Activated CD8-positive, alpha-beta T cell treated with anti-CD3 and anti-CD28 coated beads, Interleukin-2, amount 10 ng/mL, durations not matched to agents 7 days and 5 days (primary cell): ENCODE measurements at places on chromosomes 12 and 14. TPM values are rescaled to one million over a fixed set of nuclear protein-coding genes. Genes with fewer than 3 reads are reported as not detected.

SDR9C7 gene
- total RNA-seq: not detected

SRRM4 gene
- total RNA-seq: not detected

PIWIL1 gene
- not detected for total RNA-seq

GARIN6 gene
- total RNA-seq: not detected

GDF3 gene
- total RNA-seq: not detected

TMPRSS12 gene
- total RNA-seq: not detected

EML5 gene
- total RNA-seq: 2.1 TPM

GALNT8 gene
- 0.76 TPM for total RNA-seq

AGAP2 gene
- 72.5 TPM for total RNA-seq

GRCh38 chr14:48970943-48971342, 615.2 kb downstream of the RPS29 start:
- H3K4me3 ChIP-seq: no peak overlapping the region
- H3K36me3 ChIP-seq: no peaks in the 10 kb centered on the region
- no peaks in the 10 kb centered on the region for H3K4me1 ChIP-seq

DNA sequence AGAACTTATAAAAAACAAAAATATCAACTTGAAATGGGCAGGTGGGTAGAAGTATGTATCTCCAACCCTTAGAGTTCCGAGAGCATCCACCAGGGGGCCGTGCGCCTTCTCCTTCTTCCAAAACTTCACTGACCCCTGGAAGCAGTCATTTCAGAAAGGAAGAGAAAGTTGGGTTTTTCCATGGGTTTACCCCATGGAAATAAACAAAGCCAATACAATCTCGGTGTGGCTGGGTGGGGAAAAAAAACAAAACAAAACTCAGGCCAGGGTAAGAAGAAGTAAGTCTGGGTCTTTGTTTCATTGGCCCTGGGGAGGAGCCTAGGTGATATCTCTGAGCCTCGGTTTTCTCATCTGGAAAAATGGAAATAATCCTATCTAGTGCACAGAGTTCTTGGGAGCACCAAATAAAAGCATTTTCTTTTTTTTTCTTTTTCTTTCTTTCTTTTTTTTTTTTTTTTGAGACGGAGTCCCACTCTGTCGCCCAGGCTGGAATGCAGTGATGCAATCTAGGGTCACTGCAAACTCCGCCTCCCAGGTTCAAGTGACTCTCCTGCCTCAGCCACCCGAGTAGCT, 33.6 kb upstream of the HNF1A start:
- peaks cover 3% of the 10 kb centered on the region for H3K4me1 ChIP-seq
- H3K36me3 ChIP-seq: no peaks in the 10 kb centered on the region
- H3K4me3 ChIP-seq: no peak overlapping the region
- peak; percentile 73 for DNase-seq

- no peaks in the 10 kb centered on the region for H3K36me3 ChIP-seq
- peaks cover 15% of the 10 kb centered on the region for H3K4me1 ChIP-seq
- H3K4me3 ChIP-seq: no peak overlapping the region
- DNase-seq: no peak
Measured at GRCh38 chr12:54437697-54438096, 18.6 kb upstream of the ITGA5 start.

DNA sequence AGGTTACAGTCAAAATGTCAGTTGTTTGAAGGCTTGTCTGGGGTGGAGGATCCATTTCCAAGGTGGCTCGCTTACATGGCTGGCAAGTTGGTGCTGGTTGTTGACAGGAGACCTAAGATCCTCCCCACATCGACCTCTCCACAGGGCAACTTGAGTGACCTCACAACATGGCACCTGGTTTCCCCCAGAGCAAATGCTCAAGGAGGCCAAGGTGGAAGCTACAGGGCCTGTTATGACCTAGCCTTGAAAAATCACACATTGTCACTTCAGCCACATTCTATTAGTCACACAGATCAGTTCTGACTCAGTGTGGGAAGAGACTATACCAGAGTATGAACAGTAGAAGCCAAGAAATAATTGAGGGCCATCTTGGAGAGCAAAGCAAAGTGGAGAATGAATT, 11.3 kb upstream of the GNG2 start:
- H3K36me3 ChIP-seq: peaks cover 33% of the 10 kb centered on the region
- peaks cover 80% of the 10 kb centered on the region for H3K4me1 ChIP-seq
- H3K27ac ChIP-seq: peak overlapping the region; percentile 98

DNA sequence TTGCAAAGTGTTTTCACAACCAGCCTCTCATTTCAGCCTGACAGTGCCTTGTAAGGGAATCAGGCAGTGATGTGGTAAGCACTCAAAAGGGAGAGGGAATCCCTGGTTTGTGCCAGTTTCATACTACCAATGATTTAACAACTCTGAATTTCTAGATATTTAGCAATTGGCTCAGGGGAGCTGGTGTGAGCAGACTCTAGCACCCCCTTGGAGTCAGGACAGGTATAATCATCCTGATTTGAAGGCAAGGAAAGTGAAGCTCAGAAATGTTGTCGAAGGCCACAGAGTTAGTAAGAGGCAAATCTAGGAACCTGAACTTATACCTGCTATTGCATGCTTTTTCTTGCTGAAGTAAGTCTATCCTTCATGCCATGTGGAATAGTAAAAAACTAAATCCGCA, 63.1 kb upstream of the DACT1 start:
- H3K27ac ChIP-seq: no peak overlapping the region
- no peaks in the 10 kb centered on the region for H3K27me3 ChIP-seq
- H3K36me3 ChIP-seq: no peaks in the 10 kb centered on the region
- DNase-seq: no peak
- no peak overlapping the region for H3K4me3 ChIP-seq

DNA sequence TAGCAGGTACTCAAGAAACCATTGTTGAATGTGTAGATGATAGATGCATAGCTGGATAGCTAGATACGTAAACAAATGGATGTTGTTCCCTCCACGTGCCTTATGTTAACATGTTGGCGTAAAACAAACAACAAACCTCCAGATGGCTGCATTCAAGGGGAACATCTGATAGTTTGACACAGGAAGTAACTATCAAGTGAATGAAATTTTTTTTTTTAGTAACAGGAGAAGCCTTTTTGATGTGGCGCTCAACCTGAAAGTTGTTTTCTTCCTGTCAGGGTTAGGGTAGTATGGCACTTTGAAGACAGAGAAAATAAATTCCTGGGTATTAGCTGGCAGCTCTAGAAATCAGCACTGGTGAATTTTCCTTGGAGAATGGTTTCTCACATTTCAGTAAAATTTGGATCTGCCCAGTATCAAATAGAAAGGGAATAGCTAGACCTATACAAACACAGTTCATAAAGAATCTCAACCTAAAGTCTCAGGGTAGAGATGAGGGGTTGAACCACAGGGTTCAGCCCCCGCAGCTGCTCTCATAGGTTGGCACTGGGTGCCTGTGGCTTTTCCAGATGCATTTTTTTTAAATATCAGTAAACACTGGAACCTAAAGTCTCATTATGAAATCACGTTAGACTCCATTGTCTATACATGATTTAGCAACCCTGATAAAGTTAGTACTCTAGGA, 18.8 kb upstream of the RAP1B start:
- H3K27me3 ChIP-seq: no peaks in the 10 kb centered on the region
- H3K36me3 ChIP-seq: peaks cover 33% of the 10 kb centered on the region
- peak overlapping the region; percentile 42 for H3K4me3 ChIP-seq
- peaks cover 47% of the 10 kb centered on the region for H3K4me1 ChIP-seq
- H3K27ac ChIP-seq: peak overlapping the region; percentile 73

- H3K27me3 ChIP-seq: no peaks in the 10 kb centered on the region
- no peak overlapping the region for H3K4me3 ChIP-seq
- DNase-seq: no peak
- H3K36me3 ChIP-seq: peaks cover 4% of the 10 kb centered on the region
Measured at GRCh38 chr12:11780521-11781101, 131.1 kb downstream of the ETV6 start.

- peaks cover 14% of the 10 kb centered on the region for H3K4me1 ChIP-seq
- H3K27ac ChIP-seq: peak overlapping the region; percentile 45
- peak overlapping the region; percentile 48 for H3K4me3 ChIP-seq
- peaks cover 46% of the 10 kb centered on the region for H3K27me3 ChIP-seq
Measured at GRCh38 chr14:64550621-64551333, 1.0 kb downstream of the PPP1R36 start.

- peaks cover 7% of the 10 kb centered on the region for H3K27me3 ChIP-seq
- no peaks in the 10 kb centered on the region for H3K36me3 ChIP-seq
- no peak overlapping the region for H3K4me3 ChIP-seq
- H3K27ac ChIP-seq: no peak overlapping the region
Measured at GRCh38 chr14:95943699-95944098, 67.1 kb downstream of the TUNAR start.

GRCh38 chr14:102892651-102893050, 29.8 kb upstream of the AMN start:
- no peaks in the 10 kb centered on the region for H3K4me1 ChIP-seq
- H3K36me3 ChIP-seq: peaks cover 32% of the 10 kb centered on the region
- DNase-seq: no peak
- H3K27ac ChIP-seq: no peak overlapping the region
- H3K4me3 ChIP-seq: no peak overlapping the region
- H3K27me3 ChIP-seq: no peaks in the 10 kb centered on the region

GRCh38 chr14:94675036-94675435, 62.8 kb downstream of the SERPINA3 start:
- H3K36me3 ChIP-seq: no peaks in the 10 kb centered on the region
- DNase-seq: no peak
- H3K4me3 ChIP-seq: no peak overlapping the region
- no peaks in the 10 kb centered on the region for H3K4me1 ChIP-seq
- no peak overlapping the region for H3K27ac ChIP-seq
- H3K27me3 ChIP-seq: peaks cover 1% of the 10 kb centered on the region

GRCh38 chr12:32450768-32451167, 51.4 kb downstream of the FGD4 start:
- H3K27ac ChIP-seq: no peak overlapping the region
- no peak for DNase-seq

DNA sequence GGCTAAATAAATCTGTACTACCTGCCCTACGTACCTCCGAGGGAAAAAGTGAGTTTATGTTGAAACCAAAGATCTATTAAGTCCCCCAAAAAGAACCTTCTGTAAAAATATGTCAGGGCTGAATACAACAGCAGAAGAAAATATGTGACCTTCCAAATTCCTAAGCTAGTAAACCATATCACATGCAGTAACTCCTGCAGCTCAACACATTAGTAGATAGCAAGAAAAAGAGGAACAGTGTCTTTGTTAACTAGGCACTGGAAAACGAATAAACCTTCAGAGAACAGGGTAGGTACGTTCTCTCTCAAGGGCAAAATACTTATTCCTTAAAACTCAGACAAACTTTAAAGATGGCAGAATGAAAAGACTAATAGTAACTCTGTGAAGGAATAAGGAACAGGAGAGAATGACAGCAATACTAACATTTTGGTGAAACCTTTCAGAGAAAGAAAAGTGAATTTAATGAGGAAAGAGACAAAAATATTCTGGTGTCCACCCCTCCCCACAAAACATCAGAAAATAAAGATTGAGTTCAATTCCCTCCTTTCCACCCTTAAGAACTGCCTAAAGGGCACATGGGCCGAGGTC, 18.0 kb downstream of the CBX5 start:
- H3K27ac ChIP-seq: no peak overlapping the region
- no peak for DNase-seq
- no peak overlapping the region for H3K4me3 ChIP-seq

DNA sequence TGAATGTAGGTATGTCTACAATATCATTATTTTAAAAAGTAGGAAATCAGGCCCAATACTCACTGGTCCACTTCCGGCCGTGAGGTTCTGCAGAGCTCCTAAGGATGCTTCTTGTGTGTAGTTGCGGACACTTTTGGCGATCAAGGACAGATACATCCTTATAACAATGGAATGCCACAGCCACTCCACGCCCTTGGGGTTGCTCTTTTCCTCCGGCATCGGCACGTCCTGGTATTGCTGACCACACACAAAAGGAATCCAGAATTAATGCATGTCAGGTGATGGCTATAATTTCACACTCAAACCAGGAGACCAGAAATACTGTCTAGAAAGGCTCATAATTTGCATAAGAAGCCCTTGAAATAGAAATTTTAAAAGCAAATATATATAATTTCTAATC, 65.6 kb upstream of the YARS2 start:
- H3K27me3 ChIP-seq: no peaks in the 10 kb centered on the region
- H3K4me3 ChIP-seq: no peak overlapping the region
- H3K27ac ChIP-seq: no peak overlapping the region
- no peaks in the 10 kb centered on the region for H3K36me3 ChIP-seq
- no peak for DNase-seq

DNA sequence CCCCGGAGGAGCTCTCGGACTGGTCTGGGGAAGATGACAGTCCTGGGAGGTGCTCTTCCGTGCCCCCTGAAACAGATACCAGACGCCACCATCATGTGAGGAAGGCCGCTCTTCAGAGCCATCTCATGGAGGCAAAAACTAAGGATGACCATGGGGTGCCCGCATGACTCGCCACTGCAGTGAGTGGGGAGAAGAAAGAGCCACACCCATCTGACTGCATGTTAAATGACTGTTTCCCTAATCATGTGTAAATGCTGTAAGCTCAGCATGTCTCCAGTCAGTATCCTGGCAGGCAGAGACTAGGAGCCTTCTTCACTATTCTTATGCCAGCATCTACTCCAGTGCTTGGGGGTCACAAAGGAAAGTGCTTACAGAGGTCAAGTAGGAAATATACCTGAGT, 4.0 kb downstream of the STON2 start:
- DNase-seq: no peak
- H3K36me3 ChIP-seq: no peaks in the 10 kb centered on the region
- no peaks in the 10 kb centered on the region for H3K27me3 ChIP-seq

GRCh38 chr12:105245291-105245690, 9.3 kb upstream of the APPL2 start:
- no peaks in the 10 kb centered on the region for H3K4me1 ChIP-seq
- no peak overlapping the region for H3K27ac ChIP-seq
- no peaks in the 10 kb centered on the region for H3K36me3 ChIP-seq
- peaks cover 7% of the 10 kb centered on the region for H3K27me3 ChIP-seq

DNA sequence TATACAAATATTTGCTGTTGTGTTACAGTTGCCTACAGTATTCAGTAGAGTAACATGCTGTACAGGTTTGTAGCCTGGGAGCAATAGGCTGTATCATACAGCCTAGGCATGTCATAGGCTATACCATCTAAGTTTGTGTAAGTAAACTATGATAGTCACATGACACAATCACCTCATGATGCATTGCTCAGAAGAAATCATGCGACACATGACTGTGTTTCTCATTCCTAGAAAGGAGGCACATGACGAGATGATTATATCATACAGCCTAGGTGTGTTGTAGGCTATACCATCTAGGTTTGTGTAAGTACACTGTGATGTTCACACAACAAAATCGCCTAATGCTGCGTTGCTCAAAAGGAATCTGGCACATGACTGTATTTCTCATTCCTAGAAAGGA, 31.9 kb downstream of the NOPCHAP1 start:
- H3K27ac ChIP-seq: no peak overlapping the region
- H3K4me1 ChIP-seq: no peaks in the 10 kb centered on the region
- H3K36me3 ChIP-seq: peaks cover 23% of the 10 kb centered on the region
- H3K27me3 ChIP-seq: no peaks in the 10 kb centered on the region

GRCh38 chr12:126601184-126602170, 1536.2 kb downstream of the AACS start:
- no peaks in the 10 kb centered on the region for H3K27me3 ChIP-seq
- no peak overlapping the region for H3K4me3 ChIP-seq
- H3K4me1 ChIP-seq: no peaks in the 10 kb centered on the region
- no peak for DNase-seq
